ENCODE measurements at places on chromosomes 16 and 17. TPM values are rescaled to one million over a fixed set of nuclear protein-coding genes. Genes with fewer than 3 reads are reported as not detected.

GRCh38 chr16:64203126-64203525, 918.7 kb downstream of the CDH11 start:
- DNase-seq: no peak

DNA sequence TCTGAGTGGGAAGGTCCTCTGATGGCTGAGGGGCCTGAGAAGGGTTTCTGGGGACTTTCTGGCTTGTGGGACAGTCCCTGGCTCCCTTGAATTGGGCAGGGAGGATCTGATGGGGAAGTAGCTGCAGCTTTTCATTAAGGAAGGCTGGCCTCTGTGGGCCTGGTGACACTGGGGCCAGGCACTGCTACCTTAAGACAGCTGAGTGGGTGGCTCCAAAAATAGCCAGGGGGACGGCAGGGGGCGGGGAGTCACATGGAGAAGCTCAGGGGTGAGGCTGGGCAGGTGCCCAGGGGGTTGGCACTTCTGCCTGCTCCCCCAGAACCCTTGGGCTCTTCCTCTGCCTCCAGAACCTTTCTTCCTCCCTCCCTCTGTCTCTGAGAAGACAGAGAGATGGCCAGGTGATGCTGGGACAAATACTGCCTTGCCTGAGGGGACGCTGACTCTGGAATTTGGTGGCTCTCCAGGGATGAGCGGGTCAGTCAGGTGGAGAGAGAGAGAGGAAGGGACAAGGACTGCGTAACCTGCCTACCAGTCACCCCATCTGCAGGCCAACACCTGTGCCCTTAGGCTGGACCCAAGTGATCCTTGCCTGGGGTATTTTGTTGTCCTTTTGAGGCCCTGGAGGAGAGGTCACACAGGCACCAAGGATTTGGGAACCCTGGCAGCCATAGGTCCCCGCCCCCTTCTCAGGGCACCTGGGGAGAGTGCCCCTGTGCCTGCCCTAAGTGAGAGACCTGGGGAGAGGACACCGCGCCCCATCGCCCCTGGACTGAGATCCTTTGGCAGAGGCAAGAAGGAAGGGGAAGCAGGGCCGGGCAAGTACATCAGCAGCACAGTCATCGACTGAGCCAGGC, 1.7 kb upstream of the SGCA start:
- DNase-seq: peak; percentile 68

Gene HOXB9
- total RNA-seq: 6.9 TPM

Gene CHRNB1
- 11.7 TPM for total RNA-seq

Gene MYCBPAP
- total RNA-seq: 6.7 TPM

Gene MLKL
- total RNA-seq: 18.5 TPM

All from activated CD8-positive, alpha-beta T cell treated with anti-CD3 and anti-CD28 coated beads for 36 hours (primary cell).